ENCODE measurements at places on chromosomes 12 and 14. TPM values are rescaled to one million over a fixed set of nuclear protein-coding genes. Genes with fewer than 3 reads are reported as not detected.

DNA sequence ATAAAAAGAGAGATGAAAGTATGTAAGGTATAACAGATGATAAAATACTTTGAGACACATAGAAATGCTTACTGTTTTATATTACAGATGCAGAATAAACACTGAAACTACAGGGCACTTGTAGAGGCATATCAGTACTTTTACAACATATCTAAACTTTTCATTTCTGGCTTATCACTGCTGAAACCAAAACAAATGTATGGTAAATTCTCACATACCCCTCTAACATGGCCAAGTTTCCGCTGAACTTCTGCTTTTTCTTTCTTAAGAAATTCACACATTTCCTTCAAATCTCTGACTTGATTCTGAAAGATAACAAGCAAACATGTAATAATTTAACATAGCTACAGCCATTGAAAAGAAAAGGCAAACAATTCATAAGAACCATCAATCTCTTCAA, 33.3 kb upstream of the C12orf50 start:
- DNase-seq = no peak

GRCh38 chr12:85004204-85004603, 31.9 kb downstream of the TSPAN19 start:
- DNase-seq = no peak

KRT71 gene
- total RNA-seq = not detected

MFAP5 gene
- 11.6 TPM for total RNA-seq

DNA sequence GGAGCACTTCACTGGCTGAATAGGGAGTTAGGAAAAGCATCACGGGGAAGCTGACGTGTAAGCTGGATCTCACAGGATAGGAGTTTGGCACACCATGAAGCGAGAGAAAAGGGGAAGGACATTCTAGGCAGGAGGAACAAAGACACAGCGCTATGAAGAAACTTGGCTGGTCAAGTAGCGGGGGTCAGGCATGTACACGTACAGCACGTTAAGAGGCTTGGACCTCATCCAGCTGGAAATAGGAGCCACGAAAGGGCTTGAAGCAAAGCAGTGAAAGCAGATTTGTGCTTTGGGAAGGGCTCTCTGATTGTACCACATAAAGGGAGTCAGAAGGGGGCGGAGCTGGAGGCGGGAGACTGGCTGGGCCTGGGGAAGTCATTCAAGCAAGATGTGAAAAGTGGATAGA, 19.6 kb upstream of the GALNT8 start:
- peak; percentile 92 for DNase-seq

DNA sequence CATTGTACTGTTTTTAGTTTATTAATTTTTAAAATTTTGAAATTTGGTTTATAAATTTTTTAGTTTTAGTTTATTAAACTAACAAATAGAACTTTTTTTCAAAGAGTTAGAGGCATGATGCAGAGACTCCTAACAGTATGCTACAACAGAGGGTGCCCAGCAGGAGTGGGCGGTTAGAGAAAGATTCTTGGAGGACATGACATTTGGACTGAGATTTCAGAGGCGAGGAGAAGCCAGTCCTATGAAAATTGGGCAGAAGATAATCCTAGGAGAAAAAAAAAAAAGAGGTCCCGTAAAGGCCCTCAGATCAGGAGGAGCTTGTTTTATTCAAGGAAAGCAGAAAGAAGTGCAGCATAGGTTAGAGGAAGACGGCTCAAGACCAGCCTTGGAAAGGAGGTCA, 21.7 kb downstream of the KCNK10 start:
- DNase-seq = no peak

GRCh38 chr14:96053600-96054381, 14.6 kb downstream of the C14orf132 start:
- DNase-seq = peak; percentile 81

GRCh38 chr14:50635141-50635540, 33.0 kb downstream of the SAV1 start:
- DNase-seq = peak; percentile 19

GRCh38 chr12:107436376-107436775, 249.2 kb upstream of the PWP1 start:
- no peak for DNase-seq

NOS1 gene
- total RNA-seq = 0.29 TPM

KRT3 gene
- total RNA-seq = not detected

- no peak for DNase-seq
These were observed 22.1 kb downstream of the PRKCH start for GRCh38 chr14:61343471-61343870.

DNA sequence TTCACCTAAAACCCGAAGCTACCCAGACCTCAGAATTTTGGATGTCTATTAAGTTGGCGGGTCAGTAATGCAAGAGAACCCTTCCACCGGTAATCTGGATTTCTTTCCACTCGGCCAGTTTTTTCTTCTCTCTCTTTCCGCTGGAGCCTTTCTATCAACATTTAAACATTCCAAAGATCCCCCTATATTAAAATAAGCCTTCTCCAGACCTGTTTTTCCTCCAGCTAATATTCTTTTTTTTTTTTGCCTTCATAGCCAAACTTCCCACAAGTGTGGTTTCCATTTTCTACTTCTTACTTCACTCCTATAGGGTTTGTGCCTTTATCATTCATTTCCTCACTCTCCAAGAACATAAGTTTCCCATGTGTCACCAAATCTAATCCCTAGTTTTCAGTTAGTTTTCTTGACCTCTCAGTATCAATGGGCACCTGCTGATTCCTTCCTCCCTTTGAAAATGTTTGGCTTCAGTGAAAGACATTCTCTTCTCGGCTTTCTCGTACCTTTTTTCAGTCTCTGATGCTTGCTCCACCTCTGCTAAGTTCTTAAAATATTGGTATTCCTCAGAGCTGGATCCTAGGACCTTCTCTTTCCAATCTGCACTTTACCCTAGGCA, 583 bp upstream of the SDR39U1 start:
- DNase-seq = no peak

CISTR gene
- total RNA-seq = not detected

DNA sequence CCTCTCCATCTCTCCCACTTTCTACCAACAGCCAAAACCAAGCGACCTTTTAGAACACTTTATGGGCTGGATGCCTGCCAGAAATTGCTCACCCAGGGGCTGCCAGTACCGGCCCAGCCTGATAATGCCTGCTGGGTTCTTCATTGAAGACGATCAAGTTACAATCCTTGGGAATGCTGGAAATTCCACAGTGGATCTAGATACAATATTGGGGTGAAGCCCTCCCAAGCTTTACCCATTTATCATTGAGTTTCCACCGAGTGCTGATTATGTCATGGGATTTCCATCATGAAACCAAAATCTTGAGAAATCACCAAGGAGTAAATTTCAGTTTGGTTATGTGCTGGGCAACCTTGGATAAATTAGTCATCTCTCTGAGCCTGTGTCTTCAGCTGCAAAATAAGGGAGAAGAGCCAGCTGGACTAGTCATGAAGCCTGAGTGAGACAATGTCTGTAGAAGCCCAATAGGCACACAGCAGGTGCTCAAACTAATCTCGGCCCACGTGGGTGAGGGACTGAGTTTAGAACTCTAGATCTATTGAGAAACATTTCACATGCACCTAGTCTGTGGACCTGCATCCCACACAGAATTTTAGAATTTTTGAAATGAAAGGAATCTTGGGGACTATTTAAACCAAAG, 75.5 kb upstream of the CLMN start:
- DNase-seq = no peak

DNA sequence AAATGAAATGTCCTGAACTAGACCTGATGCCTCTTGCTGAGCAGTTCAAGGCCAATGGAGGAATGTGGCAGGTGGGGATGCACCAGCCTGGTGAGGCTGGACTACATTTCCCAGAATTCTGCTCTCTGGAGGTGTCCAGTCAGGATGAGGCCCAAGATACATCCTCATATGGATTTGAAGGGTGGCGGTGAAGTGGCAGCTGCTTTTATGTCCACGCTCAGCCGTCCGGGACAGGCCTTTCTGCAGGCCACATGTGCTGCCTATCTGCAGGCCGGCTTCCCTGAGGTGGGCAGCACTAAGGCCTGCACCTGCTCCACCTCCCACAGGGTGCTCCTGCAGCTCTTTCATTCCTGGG, 230.2 kb downstream of the BCL11B start:
- no peak for DNase-seq

DNA sequence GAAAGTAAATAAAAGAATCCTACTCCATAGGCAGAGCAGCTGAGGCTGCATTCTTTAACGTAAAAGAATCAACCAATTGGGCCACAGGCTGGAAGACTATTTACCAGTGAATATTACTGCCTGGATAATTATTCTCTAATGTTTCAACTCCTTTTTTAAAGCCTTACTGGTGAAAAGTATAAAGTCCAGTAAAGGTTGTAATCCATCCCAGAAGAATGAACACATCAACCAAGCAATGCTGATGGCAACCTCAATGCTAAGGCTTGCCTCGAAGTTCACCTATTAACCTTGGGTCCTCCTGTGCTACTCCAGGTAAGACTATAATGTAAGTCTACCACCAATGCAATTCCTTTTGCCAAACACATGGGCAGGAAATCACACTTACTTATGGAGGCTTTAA, 77.3 kb downstream of the ATXN2 start:
- no peak for DNase-seq

DNA sequence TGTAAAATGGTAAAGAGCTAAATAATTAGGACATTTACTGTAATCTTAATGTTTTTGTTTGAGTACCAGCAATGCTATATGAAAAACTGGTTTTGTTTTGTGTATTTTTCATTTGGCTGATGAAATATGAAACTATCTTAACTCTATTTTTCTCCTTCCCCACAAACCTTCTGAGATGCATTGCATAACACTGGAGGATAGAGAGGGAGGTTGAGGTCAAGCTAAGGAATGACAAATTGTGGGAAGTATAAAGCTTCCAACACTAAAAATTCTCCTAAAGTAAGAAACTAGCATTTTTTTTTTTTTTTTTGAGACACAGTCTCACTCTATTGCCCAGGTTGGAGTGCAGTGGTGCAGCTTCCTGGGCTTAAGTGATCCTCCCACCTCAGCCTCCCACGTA, 31.5 kb upstream of the SRP54 start:
- no peak for DNase-seq

DPF3 gene
- total RNA-seq = 1.0 TPM

DNA sequence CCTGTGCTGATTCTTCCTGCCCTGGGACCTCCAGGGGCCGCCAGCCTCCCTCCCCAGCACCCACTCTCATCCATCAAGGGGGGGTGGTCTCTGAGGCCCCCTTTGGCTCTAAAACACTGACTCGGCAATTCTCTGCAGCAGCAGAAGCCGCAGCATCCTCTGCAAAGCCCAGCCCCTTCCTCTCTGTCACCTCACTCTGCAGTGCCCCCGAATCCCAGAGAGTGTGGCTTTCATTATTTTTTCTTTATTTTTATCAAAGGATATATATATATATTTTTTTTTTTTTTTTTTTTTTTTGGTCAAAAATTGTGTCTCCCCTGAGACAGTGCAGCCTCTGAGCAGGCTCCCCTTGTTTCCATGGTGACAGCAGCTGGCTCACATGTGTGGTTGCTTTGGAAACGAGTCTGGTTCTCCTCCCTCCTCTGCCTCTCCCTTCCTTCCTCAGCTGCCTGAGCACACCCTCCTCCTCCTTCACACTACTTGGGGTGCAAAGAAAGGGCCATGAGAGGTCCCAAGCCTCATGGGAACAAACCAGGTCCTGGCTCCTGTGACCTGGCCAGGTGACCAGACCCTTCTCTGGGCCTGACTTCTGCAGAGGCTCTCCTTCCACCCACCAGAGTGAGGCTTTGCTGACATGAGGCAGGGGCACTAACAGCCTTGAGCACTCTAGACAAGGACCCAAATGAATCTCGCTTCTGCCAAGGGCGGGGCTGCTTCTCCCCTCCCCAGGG, 100.5 kb downstream of the LRRC74A start:
- no peak for DNase-seq

BIN2 gene
- total RNA-seq = 30.9 TPM

FSCB gene
- total RNA-seq = not detected

Measured in stomach (tissue), 19 donors.